Effector memory CD8-positive, alpha-beta T cell (primary cell): ENCODE measurements at places on chromosomes 16 and 17.

- no peak for DNase-seq
These were observed 6.8 kb downstream of the CIBAR2 start for GRCh38 chr16:85105475-85105874.

GRCh38 chr16:48999508-48999907 lies 282.1 kb downstream of the CBLN1 start:
- no peak for DNase-seq

- DNase-seq = no peak
These were observed 160.5 kb upstream of the TNRC6C start for GRCh38 chr17:77798031-77798430.

DNA sequence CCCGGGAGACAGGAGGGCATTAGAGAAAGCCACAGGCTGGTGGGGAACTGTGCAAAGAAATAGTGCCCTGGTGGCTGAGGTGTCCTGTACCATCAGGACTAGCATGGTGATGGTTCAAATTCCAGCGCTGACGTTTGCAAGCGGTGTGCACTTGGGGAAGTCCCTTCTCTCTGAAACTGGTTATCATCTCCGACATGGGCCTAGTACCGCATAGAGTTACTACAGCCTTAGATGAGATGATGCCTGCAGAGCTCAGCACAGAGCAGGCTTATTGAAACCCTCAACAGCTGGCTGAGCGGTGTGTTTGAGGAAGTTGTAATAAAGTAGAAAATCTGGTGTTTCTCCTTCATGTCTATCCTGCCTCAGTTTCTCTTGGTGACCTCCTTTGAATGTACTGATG lies 136.7 kb upstream of the WSCD1 start:
- DNase-seq = no peak

- no peak for DNase-seq
These were observed 4.7 kb downstream of the ZPBP2 start for GRCh38 chr17:39872751-39873150.

DNA sequence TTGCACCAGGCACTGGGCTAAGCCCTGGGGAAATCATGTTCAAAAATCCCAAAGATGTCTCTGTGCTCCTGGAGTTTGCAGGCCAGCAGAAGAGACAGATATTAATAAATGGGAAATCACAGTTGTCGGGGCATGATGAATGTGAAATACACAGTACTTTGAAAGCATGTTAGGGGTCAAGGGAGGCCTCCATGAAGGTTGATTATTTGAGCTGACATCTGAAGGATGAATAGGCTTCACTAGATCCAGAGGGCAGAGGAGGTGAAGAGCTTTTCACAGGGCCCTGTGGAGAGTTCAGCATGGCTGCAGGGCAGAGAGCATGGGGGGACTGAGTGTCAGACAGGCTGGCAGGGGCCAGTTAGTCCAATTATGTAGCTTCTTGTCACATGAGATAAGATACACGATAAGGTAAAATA lies 2.6 kb downstream of the ANKRD40CL start:
- DNase-seq = no peak

DNA sequence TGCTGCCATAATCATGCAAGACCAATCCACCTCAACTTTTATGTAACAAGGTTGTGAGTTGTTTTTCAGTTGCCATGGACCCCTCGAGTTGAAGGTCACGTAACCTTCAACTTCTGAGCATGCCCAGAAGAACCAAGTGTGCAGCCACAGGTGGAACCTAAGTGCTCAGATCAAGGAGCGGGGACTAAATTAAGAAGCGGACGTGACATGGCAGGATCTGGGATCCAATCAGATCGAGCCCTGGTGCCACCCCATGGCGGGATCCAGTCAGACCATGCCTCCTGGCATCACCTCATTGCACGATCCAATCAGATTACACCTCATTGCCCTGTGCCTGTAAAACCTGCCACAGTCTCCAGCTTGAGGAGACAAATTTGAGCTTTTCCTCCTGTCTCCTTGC lies 204.5 kb upstream of the CDH5 start:
- no peak for DNase-seq

DNA sequence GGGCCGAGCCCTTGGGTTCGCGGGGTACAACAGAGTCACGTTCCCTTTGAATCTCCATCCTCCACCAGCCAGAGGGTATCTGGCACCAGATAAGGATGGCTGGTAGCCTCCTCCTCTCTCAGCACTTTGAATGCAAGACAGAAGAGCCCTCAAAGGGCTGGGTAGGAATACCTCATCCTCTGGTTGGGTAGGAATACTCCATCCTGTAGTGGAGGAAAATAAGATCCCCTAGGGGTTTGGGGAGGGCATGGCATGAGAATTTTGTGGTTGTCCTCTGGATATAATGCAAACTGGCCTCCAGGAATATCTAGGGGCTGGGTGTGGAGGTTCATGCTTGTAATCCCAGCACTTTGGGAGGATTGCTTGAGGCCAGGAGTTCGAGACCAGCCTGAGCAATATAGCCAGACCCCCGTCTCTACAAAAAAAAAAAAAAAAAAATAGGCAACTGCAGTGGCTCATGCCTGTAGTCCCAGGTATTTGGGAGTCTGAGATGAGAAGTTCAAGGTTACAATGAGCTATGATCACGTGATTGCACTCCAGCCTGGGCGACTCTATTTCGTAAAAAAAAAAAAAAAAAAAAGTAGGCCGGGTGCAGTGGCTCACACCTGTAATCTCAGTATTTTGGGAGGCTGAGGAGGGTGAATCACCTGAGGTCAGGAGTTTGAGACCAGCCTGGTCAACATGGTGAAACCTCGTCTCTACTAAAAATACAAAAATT lies 2.7 kb downstream of the IGFBP4 start:
- no peak for DNase-seq

- DNase-seq = no peak
These were observed 741 bp downstream of the CYB5B start for GRCh38 chr16:69424935-69425784.

- DNase-seq = no peak
These were observed 6.9 kb downstream of the FBXO31 start for GRCh38 chr16:87376660-87377059.

- no peak for DNase-seq
These were observed 3.6 kb downstream of the BORCS6 start for GRCh38 chr17:8186446-8186786.

DNA sequence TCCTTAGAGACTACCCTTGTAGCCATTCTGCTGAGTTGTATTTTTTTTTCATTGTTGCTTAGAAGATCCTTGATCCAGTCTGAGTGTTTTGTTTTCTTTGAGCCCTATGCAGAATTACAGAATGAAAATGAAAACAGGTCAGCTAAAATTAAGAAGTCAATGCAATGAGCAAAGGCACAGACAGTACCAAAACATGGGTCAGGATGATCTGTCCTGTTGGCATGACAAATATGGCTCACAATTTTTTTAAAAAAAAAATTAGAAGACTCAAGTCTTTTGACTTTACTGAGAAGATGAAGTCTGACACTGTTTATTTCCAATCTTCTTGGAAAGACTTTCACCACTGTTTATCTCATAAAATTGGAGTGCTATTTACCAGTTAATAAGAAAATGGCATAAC lies 32.4 kb downstream of the KCNJ16 start:
- no peak for DNase-seq

DNA sequence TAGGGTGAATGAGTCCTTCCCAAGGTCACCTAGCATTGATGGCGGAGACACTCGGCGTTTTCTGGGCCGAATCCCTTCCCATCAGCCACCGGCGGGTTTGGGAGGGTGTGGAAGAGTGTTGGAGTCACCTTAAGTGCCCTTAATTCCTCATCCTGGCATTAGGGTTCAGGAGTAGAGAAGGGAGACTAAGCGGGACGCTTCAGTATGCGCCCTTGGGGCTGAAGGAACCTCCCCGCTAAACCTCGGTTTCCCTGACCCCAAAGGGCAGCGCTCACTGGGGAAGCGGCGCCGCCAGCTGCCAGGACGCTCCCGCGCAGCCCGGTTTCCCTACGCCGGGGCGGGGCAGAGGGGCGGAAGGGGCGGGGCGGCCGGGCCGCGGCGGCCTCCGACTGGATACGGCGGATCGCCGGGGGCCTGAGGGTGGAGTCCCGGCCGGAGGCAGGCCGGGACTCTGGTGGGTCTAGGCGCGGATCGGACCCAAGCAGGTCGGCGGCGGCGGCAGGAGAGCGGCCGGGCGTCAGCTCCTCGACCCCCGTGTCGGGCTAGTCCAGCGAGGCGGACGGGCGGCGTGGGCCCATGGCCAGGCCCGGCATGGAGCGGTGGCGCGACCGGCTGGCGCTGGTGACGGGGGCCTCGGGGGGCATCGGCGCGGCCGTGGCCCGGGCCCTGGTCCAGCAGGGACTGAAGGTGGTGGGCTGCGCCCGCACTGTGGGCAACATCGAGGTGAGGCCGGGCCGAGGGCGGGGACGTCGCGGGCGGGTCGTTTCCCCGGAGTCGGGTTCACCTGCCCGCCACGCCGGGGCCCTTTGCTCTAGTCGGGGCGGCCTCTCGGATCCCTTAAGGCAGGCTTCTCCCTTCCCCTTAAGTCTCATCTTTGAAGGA lies at the start of gene DHRS11:
Gene DHRS11 (plus strand): TSS at position 446 of the 882 bp plus-strand sequence. CDS start 131 bp downstream, at position 577.
- DNase-seq = peak; percentile 61

DNA sequence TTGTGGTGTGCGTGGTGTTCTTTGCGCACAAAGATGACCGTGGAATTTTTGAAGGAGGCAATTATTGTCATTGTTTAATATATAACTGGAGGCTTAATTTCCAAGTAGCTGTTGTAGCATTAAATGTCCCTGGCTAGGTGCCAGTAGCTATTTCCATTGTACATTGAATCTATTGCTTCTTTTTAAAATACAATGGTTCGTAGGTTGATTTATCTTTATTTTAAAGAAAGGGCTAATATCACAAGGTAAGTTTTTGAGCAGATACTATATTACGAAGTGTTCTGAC lies 127.1 kb downstream of the RPTOR start:
- no peak for DNase-seq

DNA sequence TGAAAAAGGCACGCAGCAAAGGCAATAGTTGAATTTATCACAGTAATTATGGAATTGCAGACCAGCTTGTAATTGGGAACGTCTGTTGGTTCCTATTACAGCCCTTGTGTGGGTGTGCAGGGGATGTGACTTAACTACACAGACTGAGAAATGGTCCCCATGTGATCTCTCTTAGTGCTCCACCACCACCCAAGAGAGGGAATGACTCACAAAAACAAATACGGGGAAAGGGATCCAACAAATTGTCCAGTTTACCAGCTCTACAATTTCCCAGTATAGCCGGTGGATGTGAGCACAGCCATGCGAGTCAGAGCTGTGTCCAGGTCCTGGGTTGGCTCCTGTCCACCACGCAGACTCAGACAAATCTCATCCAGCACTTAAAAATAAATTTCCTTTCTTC lies 337.9 kb downstream of the GRIN2A start:
- no peak for DNase-seq

DNA sequence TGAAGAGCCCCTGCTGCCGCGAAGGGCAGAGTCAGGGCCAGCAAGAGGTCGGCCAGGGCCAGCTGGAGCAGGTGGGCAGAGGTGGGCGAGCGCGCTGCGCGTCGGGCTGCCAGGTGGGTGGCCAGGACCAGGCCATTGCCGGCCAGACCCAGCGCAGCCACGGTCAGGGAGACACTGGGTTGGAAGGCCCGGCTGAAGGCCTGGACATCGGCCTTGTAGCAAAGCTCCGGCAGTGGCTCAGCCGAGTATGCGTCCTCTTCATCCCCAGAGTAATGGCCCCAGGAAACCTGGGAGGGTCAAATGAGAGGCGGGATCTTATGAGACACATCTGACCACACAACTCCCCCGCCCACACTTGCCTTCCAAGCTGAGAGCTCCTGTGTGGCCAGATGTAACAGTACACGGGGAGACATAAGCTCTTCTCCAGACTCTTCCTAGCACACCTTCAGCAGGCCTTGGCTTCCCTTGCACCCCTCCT lies 1.3 kb downstream of the CCR10 start:
- DNase-seq = no peak

- no peak for DNase-seq
These were observed 83.8 kb downstream of the NETO2 start for GRCh38 chr16:47059991-47060390.

- DNase-seq = no peak
These were observed 9.2 kb upstream of the FLYWCH1 start for GRCh38 chr16:2902337-2903130.

DNA sequence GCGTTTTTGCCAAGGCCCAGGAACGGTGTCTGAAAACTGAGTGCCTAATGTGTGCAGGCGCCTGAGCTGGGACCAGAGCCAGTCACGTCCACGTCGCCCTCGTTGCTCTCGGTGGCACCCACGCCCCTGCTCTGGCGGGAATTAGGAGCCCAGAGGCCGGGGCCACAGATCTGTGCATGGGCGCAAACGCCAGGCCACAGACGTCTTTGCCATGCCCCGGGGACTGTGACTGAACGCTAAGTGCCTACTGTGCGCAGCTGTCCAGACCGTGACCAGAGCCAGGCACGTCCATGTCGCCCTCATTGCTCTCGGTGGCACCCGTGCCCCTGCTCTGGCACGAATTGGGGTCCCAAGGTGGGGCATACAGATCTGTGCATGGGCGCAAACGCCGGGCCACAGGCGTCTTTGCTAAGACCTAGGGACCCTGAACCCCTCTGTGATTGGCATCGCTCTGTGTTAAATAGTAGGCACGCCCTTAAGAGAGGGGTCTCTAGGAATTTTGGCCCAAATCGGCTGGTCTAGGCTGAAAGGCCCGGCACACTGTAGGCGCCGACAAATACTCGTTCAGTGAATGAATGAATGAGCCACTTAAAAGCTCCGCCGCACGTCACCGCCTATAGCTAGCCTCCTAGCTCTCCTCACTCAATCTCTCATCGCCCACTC lies 827 bp upstream of the UBALD1 start:
- DNase-seq = no peak

DNA sequence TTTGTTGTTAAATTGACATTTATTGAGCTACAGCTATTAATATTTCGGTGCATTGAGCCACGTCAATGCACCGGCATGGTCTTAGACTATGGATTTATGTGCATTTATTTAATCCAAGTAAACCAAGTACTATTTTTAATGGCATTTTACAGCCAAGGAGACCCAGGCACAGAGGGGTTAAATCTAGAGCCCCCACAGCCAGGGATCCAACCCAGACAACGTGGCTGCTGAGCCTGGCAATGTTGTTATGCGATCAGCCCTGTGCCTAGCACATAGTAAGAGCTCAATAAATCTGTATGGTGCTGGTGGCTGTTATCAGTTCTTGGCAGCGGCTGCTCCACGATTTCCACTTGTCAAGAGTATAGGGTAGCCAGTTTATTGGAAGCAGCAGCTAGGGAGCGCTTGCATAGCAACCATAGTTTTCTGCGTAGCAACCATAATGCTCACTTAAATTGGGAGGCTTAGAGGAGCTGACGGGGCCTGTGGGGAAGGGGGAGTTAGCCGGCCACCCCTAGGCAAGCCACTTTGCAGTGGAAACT lies 541 bp upstream of the RBBP6 start:
- no peak for DNase-seq

DNA sequence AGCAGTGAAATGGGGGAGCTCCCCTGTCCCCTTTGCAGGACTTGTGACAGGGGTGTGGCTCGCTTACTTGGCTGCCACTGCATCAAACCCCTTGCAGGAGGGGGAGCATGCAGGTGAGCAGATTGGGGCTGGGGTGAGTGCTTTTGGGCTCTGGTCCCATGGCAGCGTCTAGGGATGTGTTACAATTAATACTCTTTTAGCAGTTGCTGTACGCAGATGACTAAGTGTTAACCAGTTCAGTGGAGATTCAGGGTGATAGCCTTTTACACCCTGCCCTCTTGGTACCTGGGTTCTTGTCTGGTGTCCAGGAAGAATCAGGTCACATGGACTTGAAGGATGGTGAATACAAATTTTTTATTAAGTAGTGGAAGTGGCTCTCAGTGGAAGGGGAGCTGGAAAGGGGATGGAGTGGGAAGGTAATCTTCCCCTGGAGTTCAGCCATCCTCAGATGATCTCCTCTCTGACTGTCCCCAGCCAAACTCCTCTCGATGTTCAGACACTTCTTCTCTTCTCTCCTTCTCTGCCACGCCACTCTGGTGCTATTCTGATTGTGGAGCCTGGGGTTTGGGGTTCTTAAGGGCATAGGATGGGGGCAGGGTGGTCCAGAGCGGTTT lies 100.1 kb downstream of the MARF1 start:
- DNase-seq = no peak

GRCh38 chr17:67528751-67529436 lies 151.8 kb downstream of the PITPNC1 start:
- DNase-seq = no peak
